ENCODE measurements at places on chromosomes 2 and 18.

DNA sequence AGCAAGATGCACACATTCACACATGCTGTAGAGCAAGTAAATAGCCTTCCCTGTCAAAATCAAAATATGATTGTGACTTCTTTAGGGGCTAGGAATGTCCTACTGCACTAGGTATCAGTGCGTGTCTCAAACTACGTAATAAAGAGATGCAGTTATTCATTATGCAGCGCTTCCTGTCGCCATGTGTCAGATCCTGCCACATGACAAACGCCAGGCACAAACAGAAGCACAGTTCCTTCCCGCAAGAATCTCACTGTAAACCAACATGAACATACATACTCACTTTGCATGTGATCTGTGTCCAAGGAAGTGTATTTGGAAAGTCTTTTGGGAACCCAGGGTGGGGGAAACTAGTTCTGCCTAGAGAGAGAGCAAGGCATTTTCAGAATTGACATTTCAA, 599.9 kb downstream of the RNF144A start:
- no peak for DNase-seq

GRCh38 chr18:40708726-40709125, 1246.3 kb upstream of the PIK3C3 start:
- no peak for DNase-seq

- no peak for DNase-seq
Observed at GRCh38 chr2:216373896-216374295, 1.6 kb upstream of the MARCHF4 start.

- DNase-seq, result no peak
Observed at GRCh38 chr18:23776306-23776705, 87.1 kb downstream of the LAMA3 start.

GRCh38 chr2:72887032-72887739, at the start of gene SPR:
Gene SPR (plus strand): TSS chr2:72887408. CDS start chr2:72887433, 25 bp downstream.
- no peak for DNase-seq

DNA sequence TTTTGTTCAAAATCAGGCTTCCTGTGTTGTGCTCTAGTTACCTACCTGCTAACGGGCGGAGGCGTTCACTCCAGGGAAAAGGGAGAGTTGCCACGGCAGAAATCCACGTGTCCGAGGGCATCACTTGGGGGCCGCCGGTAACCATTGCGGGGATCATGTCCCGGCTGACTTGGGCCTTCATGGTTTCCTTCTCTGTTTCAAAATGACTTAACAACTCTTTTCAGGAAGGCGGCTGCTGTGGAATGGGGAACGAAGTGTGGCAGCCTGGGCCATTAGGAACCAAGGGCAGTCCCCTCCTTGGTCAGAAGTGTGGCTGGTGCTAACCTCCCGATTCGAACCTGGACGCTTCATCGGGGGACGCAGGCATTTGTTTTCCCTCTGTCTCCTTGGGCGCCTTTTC, 56.8 kb downstream of the INPP5D start:
- DNase-seq, result no peak

- DNase-seq, result no peak
Observed at GRCh38 chr2:223643309-223643708, 41.1 kb upstream of the SCG2 start.

- peak; percentile 18 for DNase-seq
Observed at GRCh38 chr2:88658326-88658725, 31.1 kb upstream of the EIF2AK3 start.

- DNase-seq, result no peak
Observed at GRCh38 chr2:85704800-85705679, 10.9 kb downstream of the GNLY start.

DNA sequence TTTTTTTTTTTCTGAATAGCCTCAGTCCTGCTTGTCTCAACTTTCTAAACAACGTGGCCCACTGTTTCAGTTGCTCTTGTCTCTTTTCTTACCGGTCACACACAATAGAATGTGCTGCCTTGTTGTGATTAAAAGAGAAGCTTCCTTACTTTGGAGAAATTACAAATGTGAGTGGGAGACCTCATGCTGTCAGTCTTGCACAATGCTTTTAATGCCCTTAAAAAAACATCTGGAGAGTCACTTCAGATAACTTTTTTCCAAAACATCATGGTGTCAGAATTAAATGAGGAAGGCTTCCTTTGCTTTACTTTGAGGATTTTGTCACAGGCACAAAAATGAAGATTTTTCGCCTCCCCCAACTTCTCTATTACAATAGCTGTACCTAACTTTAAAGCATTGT, 37.7 kb downstream of the LHCGR start:
- DNase-seq, result no peak

DNA sequence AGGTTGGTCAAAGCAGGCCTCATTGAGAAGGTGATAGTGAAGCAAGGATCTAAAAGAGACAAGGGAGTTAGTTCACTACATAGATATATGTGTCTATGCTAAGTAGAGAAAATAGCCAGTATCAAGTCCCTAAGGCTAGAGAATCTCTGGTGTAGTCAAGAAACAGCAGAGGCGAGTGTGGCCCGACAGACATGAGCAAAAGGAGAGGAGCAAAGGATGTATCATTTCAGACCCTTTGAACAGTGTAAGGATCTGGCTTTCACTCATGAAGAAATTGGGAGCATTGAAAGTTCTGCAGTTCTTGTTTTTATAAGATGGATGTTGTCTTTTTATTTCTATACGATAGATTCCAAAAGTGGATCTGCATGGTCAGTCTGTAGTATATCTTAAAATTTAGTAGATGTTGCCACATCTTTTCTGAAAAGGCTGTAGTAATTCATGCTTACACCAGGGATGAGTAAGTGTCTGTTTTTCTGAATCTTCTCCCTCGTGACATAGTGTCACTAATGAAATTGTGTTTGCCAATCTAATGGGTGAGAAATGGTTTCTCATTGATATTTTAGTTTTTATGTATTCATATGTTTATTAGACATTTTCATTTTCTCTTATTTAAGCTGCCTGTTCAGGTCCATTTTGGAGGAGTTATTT, 18.8 kb downstream of the SP100 start:
- DNase-seq, result no peak

- DNase-seq, result no peak
Observed at GRCh38 chr2:16135913-16136310, 195.6 kb downstream of the MYCN start.

- DNase-seq, result no peak
Observed at GRCh38 chr18:46488471-46489213, 168.4 kb downstream of the LOXHD1 start.

DNA sequence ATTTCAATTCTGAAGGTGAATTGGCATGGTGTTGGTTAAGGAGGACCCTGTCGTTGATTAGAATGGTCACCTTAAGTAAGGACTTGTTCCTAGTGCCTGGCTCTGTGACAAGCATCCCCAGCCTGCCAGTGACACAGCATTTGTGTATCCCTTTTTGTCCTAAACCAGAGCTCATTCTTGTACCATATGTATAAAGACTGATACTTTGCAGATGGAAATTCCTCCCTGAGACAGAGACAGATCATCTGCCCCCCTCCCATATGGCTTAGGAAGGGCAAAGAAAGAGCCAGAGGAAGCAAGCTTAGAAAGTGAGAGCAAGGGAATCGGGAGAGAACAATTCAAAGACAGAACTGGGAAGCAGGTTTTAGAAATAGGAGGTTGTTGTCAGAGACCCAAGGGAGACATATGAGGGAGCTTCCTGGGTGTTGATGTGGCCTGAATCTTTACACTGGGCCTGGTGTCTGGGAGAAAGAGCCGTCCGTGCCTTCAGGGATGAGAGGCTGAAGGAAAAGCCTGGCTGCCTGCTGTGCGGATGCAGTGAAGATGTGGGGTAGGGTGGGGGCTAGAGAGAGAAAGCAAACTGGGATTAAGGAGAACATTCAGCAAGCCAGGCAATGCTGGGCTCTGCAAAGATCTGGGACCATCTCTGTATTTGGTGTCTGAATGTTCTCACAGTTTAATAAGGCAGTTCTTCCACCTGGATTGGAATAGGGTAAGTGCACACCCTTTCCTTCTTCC, 13.2 kb upstream of the CHRNA1 start:
- DNase-seq, result no peak

- DNase-seq, result peak; percentile 71
Observed at GRCh38 chr2:144510294-144510991, 9.5 kb downstream of the ZEB2 start.

DNA sequence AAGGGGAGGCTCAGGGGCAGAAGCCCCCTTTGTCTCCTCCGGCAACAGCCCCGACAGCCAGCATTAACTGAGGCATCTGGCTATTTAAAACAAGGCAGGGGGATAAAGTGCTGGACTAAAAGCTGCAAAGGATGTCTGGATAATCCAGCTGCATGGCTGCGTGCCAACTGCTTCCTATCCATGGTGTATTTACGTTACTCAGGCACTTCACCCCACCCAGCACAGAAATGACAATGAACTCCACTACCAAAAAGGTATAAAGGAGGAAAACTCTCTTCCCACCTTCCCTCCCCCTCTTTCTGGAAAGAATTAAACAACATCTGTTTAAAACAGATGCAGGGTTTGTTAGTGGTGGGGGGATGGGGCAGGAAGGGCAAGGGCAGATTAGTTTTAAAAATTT, 82.5 kb downstream of the SPRED2 start:
- no peak for DNase-seq

- DNase-seq, result no peak
Observed at GRCh38 chr18:2776601-2777000, 70.2 kb upstream of the EMILIN2 start.

DNA sequence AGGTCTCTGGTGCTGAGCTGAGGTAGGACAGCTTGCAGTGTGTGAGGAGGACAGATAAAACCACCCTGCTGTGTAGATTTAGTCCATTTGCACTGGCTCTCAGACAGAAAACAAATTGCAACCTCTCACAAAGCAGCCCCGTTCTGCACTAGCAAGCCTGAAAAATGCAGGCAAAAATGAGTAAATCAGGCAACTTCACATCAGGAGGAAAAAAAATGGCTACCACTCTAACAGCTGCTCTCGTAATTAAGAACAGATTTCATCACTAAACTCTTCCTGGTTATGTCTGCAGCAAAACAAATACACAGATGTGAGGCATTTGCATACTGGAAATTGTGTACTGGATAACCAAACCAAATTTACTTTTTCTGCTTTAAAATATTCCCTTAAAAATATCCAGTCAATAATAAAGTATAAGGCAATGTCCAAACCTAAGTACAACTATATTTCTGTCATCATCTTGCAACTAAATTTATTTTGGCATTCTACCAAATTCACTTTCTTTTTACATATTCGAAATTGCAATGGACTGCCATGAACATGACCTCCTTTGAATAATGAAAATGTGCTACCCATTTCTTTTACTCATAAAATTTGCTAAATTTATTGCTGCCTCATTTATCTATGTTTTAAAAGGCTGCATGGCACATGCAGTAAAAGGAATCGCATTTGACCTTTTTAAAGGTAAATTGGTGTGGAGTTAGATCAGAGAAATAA, 157.4 kb downstream of the AFF3 start:
- no peak for DNase-seq

- DNase-seq, result no peak
Observed at GRCh38 chr18:48138660-48139430, 208.4 kb upstream of the SMAD2 start.

- DNase-seq, result no peak
Observed at GRCh38 chr2:66555091-66555490, 120.2 kb downstream of the MEIS1 start.

DNA sequence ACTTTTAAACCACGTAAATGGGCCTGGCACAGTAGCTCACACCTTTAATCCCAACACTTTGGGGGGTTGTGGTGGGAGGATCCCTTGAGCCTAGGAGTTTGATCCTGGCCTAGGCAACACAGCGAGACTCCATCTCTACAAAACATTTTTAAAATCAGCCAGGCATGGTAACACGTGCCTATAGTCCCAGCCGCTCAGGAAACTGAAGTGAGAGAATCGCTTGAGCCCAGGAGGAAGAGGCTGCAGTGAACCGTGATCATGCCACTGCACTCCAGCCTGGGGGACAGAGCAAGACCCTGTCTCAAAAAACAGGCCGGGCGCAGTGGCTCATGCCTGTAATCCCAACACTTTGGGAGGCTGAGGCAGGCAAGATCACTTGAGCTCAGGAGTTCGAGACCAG, 12.2 kb downstream of the ROCK1 start:
- no peak for DNase-seq

DNA sequence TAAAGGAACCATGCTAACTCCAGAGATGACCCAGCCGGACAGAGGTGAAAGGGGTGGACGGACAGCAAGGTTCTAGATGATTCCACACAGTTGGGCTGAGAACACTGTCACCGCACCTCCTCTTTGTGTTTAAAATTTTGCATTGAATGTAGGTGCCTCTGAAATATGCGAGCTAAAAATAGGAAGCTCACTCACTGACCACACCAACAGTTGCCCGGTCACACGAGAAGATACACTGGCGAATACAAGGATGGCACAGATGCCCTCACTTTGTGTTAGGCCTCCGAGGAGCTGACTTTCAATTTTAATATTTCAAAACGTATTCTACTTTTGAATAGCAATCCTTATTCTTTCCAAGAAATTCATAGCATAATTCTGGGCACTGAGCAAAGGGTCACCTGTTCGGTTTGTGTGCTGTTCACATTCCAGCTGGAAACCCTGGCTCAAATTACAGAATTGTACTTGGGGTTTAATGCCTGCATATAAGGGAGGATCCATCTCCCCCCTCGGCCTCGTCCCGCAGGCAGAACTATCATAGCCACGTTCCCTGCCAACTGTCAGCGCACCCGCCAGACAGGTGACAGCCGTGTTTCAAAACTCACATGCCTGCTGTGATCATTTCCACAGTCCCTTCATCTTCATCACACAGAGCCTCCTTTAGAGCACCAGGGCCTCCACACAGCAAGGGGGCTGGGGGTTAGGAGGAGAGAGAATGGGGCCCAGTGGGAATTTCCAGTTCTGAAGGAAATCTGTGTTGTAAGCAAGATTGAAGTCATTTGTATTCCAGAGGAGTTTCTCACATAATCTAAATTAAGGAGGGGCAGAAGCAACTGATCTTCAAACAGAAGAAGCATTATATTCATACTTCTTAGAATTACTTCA, 48.2 kb downstream of the ADI1 start:
- no peak for DNase-seq

GRCh38 chr2:222054813-222055212, 244.0 kb downstream of the PAX3 start:
- no peak for DNase-seq

DNA sequence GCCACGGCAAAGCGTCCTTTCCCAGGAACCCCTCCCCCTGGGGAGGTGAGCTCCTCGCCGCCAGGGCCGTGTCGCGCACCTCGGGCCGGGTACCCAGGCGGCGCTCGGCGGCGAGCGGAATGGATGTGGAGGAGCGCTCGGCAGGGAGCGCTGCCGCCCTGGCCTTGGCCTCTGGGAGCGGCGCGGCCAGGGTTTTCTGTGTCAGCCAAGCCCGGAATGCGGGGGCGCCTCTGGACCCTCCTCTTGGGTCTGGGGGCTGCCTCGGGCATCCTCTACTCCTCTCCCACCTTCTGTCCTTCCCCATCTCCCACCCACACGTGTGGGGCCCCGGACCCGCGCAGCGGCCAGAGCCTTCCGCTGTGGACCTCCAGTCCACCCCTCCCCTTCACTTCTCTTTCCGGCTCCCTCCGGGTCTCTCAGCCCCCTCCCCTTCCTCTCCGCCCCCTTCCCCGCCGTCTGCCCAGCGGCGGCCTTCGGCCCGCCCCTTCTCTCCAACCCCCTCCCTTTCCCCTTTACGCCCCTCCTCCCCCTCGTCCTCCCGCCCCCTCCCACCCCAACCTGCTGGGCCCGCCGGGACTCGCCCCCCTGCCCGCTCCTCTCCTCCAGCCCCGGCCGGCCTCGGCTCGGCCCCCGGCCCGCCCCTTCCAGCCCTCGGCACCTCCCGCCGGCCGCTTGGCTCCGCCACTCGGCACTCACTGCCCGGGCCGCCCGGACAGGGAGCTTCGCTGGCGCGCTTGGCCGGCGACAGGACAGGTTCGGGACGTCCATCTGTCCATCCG, at the start of gene MERTK:
MERTK (plus strand) TSS at position 684 of the 779 bp plus-strand sequence. CDS start 129 bp downstream, outside the sequence.
- peak; percentile 41 for DNase-seq

GRCh38 chr2:96698221-96698861, 41.5 kb downstream of the LMAN2L start:
- DNase-seq, result no peak

All from NCI-H1048 (cell line).